IPS-NIHi11 (cell line): ENCODE measurements at places on chromosomes 11 and 22.

DNA sequence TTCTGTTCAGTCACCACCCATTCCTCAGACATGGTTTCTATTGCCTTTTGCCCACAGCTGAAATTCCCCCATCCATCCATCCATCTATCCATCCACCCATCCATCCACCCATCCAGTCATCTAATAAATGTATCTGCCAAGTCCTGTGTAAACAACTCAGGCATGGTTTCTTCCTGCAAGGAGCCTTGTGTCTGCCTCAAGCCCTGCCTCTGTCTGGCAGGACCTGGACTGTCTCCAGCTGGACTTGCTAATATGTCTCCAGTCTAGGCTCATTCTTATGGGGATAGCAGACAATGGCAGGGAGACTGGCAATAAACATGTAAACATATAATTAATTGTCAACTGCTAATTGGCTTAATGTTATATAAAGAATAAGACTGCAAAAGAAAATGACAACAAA, 64.7 kb upstream of the AMPD3 start:
- DNase-seq, result no peak

DNA sequence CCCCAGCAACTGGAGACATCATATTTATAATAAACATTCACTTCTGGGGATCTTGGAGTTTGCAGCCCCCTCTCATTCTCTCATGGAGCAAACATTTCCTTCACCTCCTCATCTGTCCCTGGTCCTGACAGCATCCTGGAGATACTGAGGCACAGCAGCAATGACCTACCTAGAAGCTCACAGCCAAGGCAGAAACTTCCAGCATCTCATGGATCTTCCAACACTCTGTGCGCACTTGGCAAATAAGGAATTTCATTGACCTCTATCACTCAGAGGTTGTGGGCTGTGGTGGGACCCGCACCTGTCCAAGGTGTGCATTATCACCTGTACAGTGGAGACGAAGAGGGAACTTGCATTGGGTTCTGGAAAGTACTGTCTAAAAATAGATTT, 109.8 kb downstream of the GGTLC2 start:
- no peak for DNase-seq

DNA sequence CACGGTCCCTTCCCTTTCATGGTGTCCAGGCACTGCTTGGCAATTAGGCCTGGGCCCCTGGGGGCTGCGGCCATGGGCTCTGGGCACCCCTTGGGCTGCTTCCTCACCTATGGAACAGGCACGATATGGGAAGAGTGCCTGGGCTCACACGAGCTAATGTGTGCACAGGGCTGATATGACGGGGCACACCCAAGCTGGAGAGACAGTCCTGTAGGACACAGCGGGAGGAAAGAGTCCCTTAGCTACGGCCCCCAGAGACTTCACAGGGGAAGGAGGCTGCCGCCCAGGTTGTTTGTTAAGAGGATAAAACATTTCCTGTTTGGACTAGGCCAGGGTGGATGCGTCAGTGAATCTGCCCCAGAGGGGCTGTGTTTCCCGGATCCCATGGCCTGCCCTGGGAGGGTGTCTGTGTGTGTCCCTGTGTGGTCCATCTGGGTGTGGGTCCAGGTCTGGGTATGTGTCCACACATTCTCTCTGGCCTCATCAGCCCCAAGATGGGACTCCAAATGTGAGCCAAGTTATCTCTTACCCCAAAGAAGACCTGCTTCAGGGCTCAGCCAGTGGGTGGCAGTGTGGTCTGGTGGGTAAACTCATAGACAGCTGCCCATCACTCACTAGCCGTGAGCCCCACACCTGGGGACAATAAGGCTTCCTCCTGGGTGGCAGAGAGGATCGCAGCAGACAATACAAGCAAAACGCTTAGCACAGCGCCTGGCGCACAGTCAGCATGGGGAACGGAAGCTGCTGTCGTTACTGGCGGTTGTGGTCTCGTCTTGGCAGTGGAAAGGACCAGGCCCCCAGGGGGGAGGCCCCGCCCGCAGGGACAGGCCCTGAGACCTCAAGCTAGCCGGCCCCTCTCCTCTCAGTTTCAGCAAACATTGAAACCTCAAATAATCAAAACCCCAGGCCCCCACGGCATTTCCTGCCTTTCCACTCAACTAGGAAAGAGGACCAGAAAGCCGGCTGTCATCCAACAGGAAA, 3.2 kb upstream of the EMID1 start:
- peak; percentile 70 for DNase-seq

GRCh38 chr11:10638316-10638925, 55.1 kb downstream of the IRAG1 start:
- no peak for DNase-seq

DNA sequence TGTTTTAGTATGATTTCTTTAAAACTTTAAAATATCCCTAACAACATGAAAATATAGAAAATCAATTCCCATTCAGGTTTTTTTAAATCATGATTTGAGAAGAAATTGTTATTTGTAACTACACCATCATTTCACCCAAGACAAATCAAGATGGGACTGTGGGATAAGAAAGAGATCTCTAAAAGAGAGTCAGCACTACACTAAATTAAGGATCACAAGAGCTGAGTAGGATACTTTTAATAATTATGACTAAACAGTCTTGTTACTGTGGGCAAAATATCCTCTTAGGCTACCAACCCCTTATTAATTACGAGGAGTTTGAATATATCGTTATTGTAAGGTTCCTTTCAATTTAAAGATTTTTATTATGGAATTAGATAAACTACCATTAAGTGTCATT, 3.0 kb downstream of the GAS2 start:
- DNase-seq, result no peak

- peak; percentile 85 for DNase-seq
Observed at GRCh38 chr22:29734838-29735237, 15.0 kb downstream of the CABP7 start.

DNA sequence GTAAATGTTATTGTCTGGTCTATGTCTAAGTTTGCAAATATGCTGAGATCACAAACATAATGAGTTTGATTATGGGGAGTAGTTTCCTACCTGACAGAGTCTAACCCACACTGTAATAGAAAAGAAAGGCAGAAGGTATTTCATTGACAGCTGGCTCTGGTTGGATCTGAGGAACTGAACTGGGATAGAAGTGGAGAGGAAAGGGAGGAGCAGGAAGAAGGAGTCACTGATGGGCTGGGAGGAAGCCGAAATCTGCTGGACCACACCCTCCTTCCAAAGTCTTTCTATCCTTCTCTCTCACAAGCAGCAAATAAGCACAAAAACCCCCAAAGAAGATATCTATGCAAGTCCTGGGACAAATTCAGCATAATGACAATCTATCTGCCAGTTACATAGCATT, 11.7 kb downstream of the BLID start:
- DNase-seq, result no peak

DNA sequence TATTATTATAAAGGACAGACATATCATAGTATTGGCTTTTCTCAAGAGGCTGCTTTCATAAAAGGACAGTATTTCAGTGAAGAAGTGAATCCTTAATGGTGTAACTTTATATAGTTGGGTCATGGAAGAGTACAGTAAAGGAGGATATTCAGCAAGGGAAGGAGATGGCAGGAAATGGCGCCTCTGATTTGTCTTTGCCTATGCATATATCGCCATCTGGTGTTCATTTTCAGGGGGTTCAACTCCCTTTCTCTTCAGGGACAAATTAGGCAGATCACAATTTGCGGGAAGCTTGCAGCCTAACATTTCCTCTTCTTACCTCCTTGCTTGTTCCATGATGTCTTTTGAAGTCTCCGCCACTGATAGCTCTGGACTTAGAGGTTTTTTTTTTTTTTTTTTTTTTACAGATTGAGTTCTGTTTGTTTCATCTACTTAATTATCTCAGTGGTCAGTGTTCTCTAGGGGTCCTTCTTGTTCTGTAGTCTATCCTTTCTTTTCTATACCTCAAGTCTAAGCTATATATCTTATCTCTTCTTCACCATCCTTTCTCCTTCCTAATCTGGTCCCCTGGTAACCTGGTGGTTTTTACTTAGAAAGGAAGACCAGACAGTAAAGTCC, 21.8 kb upstream of the RRM1 start:
- peak; percentile 83 for DNase-seq

GRCh38 chr22:44543781-44544477, 45.9 kb upstream of the RTL6 start:
- DNase-seq, result peak; percentile 21

- no peak for DNase-seq
Observed at GRCh38 chr11:119699227-119699626, 29.8 kb downstream of the NECTIN1 start.

- peak; percentile 30 for DNase-seq
Observed at GRCh38 chr11:94938095-94939055, 35.0 kb downstream of the CWC15 start.

GRCh38 chr22:35203583-35203982, 53.7 kb upstream of the HMGXB4 start:
- DNase-seq, result no peak

GRCh38 chr11:94007906-94008305, 13.2 kb upstream of the HEPHL1 start:
- no peak for DNase-seq

DNA sequence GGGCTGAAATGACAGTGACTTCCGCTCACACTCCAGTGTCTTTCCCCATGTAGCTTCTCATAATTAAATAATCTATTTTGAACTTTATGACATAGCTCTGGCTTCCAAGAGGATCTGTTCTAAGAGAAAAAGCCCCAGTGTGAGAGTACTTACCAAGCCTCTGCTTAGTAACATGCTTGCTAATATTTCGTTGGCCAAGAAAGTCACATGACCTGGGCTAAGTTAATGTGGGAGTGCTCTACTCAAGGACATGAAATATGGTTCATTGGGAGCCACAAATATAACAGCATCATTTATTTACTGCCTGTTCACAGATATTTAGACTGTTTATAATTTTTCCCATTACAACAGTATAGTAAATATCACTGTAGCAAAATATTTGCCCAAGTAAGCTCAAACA, 42.5 kb downstream of the CCDC73 start:
- DNase-seq, result no peak

GRCh38 chr11:116742104-116742503, 30.7 kb downstream of the BUD13 start:
- DNase-seq, result peak; percentile 29
